ENCODE measurements at places on chromosomes 6 and 20. TPM values are rescaled to one million over a fixed set of nuclear protein-coding genes. Genes with fewer than 3 reads are reported as not detected.

GRCh38 chr20:17947474-17947815, 21.1 kb downstream of the SNX5 start:
- no peak for DNase-seq

GRCh38 chr20:37228082-37228481, 33.5 kb downstream of the GHRH start:
- no peak for DNase-seq

- no peak for DNase-seq
These were observed 2.0 kb downstream of the TSHZ2 start for GRCh38 chr20:52974179-52974594.

- DNase-seq, result no peak
These were observed 52.1 kb downstream of the PTPN1 start for GRCh38 chr20:50562262-50562701.

GRCh38 chr6:146883640-146884531, 285.1 kb downstream of the ADGB start:
- DNase-seq, result no peak

DNA sequence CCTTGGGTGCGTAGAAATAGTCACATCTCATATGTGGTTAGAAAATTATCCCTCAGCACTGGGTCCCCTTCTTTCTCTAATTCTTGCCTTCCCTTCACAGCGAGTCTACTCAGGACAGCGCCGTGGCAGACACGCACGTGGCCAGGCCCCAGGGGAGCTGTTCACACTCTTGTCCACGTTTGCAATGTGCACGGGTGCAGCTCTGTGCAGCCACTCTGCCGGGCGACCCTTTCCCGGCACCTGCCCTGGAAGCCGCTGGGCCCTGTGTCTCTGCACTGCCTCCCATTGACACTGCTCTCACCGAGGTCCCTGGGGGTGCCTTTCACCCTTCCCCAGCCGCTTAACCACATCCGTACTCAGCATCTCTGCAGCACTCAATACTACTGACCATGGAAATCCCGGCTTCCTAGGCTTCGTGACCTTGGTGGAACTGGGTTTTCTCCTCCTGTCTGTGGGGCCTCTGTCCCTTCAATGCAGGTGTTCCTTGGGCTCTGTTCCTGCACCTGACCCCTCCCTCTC, 104.9 kb downstream of the DACT2 start:
- no peak for DNase-seq

DNA sequence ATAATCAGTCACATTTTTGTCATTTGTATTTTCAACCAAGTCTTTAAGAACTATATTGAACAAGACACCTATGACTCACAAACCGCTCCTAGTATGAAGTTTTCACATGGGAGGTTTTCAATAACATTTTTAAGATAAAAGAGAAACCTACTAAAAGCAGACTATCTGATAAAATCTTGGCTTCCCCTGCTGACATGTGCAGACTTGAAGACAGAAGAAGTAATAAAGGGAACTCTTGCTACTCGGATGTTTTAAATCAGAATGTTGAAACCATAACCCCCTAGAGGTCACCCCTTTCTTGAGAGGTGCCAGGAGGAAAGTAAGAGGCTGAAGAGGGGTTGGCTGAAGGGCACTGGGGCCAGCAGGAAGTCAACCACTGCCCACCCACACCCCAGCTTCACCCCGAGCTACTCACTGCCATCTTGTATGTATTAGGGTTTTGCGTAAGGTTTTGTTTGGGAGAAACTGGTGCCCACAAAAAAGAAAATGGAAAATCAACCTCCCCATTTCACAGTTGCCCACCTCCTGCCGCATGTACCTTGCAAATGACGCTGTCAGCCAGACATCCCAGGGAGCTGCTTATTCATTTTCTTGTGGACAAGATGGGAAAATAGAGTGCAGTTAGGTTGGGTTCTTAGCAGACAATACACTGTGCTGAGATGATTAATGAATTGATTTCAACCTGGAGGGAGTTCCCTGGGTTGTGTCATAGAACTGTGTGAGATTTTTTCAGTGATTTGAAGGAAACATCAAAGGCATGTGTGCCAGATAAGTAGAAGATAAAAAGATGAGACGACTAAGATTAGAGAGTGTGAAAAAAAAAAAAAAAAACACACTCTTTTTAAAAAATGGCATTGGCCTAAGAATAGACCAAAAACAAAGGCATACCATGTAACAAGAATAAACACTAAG, 83.2 kb upstream of the TAB2 start:
- DNase-seq, result no peak

GRCh38 chr6:5095236-5095635, 10.1 kb downstream of the PPP1R3G start:
- no peak for DNase-seq

DNA sequence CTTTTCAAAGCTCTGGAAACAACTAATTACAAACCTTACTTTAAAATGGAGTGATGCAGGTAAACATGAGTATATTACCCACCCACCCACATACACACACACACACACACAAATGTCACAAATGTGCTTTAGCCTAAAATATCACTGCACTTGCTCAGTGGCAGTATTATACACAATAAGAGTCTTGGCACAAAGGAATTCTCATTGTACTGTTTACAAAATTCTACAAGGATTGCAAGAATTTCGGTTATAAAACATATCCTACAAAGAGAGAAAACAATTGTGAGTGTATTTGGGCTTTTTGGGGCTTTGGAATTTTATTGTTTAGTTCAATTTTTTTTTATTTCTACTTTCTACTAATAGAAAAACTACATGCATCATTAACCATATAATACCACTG, 113.2 kb upstream of the BEND6 start:
- no peak for DNase-seq

GRCh38 chr6:111589366-111589765, 16.3 kb downstream of the TRAF3IP2 start:
- DNase-seq, result no peak

DNA sequence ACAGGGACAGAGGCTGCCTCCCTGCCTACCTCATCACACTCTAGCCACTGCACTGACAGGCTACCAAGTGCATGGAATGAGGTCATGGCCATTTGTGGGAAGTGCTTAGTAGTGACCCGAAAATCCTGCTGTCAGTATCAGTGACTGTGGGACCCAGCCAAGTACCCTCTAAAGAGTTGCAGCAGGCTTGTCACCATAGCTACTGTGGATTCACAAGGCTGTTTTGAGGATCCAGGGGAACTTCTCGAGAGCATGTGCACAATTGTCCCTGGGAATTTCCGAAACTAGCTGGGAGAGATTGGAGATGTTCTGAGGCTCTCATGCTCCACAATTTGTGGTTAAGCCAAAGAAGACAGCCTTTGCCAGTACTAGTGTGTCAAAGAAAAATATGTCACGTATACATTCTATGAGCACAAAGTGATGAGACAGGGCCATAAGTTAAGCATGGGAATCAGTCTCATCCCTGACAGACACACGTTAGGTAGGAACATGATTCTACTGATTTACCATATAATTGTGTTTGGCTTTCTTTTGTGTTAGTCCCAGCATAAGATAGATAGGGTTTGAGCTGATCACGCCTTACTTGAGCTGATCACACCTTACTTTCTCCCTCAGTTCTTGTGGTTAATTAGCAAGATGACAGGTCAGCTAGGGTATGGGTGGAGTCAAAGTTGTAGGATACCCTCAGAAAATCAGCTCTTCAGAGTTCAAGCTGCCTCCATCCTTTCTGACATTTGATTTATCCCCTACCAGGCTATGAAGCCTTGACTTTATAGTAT, 42.6 kb upstream of the TMEM170B start:
- DNase-seq, result no peak

DNA sequence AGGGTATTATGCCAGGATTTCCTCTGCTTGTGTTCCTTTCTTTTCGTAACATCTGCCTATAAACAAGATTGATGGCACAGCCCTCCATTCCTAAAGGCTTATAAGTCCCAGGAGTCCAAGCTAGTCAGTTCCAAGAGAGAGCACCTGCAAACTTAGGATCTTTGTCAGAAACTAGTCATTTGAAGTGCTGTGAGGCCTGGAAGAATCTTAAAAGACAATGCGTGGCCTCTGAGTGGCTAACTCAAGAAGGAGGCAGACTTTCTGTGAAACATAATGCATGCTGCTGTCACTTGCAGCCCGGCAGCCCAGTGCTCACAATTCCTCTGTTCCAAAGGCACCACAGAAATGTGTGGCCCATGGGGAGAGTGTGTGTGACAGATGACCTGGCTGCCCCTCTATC, 135.0 kb upstream of the SUPT3H start:
- no peak for DNase-seq

GRCh38 chr20:31718952-31719643, 3.6 kb downstream of the BCL2L1 start:
- DNase-seq, result peak; percentile 45

DNA sequence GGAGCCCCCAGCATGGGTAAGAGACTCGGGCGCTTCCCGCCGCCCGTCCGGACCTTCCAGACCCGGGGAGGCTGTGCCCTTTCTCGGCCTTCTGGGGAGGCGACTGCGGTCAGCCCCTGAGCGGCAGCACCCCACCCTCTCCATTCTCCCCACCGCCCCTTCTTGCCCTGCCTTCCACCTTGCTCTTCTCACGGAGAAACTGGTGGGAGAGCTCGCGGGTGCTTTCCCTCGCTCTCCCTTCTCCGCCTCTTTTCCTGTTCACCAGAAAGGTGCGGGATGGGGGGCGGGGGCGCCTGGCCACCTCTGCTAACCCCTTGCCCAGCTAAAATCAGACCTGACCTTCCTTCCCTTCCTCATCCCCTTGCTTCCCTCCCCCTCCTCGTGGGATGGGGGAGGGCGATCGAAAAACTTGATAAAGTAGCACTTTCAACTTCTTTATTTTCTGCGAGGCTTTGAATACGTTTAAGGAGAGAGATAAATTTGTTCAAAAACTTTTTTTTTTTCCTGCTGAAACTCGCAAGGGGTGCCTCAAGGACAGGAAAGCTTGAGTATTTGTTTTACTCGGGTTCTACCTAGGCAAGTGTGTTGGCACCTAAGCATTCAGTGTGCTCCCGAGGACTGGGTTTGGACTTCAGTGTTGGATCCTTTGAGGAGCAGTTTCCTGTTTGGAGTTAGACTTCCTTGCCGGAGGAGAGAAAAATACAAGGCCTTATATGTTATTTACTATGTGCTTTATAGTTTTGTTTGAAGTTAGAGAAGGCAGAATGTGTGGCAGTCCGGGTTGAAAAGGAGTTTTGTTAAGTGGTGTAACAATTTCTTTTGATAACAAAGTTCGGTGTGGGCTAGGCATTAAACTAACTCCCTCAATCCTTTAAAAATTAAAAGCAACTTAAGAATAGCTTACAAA, 897 bp downstream of the CD2AP start:
- DNase-seq, result no peak

DNA sequence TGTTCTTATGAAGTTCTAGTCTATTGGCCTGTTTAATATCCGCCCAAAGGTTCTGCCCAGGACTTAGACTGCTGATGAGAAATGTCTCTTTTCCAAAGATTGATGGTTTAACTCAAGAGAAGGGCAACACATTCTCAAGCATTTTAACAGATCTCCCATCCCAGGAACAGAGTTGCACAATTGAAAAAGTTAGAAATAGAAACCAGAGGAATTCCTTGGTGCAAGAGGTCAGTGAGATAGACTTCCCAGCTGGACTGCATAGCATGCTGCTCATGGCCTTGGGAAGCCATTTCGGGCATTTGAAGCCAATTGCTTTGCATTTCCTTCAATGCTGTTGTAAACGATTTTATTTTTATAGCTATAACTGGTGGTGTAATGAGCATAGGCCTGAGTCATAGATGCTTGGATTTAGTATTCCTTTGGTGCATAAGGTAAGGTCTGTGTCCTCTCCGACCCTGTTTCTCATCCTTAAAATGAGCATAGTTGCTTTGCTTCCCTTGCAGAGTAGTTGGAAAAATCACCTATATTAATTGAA, 292.2 kb upstream of the JAG1 start:
- DNase-seq, result no peak

DNA sequence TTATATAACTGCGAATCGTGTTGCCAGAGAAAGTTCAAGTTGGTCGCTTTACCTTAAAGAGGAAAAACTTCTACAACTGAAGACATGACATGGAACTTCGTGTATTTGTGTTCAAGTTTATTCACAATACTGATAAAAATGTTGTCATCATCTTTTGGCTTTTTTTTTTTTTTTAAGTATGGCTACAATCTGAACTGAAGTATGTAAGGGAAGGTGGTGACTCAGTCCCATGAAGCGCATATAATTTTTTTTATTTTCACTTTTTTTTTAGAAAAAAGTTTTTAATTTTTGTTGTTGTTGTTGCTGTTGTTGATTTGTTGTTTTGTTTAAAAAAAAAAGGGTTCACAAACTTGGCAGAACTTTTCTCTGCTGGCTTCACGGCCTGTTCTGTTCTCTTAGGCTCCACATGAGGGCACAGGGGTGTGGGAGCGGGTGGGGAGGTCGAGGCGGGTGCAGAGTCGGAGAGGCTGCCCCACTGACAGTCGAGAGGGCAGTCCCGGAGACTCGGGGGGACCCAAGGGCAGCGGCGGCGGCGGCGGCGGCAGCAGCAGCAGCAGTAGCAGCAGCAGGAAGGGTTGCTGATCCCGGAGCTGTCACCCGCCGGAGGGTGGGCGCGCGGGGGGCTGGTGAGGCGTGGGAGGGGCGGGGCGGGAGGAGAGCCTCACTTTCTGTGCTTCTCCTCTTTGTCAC, 17.0 kb downstream of the TFAP2A start:
- DNase-seq, result no peak

DNA sequence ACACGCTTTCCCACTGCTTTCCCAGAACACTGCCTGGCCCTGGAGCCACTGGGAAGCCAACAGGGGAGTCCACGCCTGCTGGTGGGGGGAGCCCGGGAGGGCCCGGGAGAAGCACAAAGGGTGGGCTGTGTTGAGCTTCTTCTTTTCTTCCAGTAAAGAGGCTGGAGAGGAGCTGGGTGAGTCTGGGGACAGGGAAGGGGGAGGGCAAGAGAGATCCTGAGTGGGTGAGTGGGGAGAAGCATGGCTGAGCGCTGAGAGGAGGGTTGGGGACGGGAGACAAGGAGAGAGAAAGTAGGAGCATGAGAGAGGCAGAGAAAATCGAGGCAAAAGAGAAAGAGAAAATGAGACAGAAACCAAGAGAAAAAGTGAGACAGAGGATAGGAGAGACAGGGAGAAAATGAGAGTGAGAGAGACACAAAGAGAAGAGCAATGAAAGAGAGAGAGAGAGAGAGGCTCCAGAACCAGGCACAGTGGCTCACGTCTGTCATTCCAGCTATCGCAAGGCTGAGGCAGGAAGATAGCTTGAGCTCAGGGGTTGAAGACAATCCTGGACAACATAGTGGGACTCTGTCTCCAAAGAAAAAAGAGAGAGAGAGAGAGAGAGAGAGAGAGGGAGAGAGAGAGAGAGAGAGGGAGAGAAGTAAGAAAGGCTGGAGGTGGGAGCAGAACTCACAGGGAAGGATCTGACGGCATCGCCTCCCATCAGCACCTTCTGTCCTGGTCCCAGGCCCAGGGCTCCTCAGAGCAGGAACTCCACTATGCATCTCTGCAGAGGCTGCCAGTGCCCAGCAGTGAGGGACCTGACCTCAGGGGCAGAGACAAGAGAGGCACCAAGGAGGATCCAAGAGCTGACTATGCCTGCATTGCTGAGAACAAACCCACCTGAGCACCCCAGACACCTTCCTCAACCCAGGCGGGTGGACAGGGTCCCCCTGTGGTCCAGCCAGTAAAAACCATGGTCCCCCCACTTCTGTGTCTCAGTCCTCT, 2.0 kb downstream of the LST1 start:
- DNase-seq, result no peak

RHAG gene
- total RNA-seq, result 0.52 TPM

SPATS1 gene
- total RNA-seq, result not detected

TNF gene
- 6.6 TPM for total RNA-seq

AVP gene
- not detected for total RNA-seq

OR2J3 gene
- 0.06 TPM for total RNA-seq

KAT14 gene
- total RNA-seq, result 16.6 TPM

SNAP91 gene
- 2.5 TPM for total RNA-seq

HFE gene
- total RNA-seq, result 19.1 TPM

UBE2C gene
- total RNA-seq, result 2.9 TPM

SGK1 gene
- 220 TPM for total RNA-seq

OPN5 gene
- total RNA-seq, result not detected

CST1 gene
- 28.7 TPM for total RNA-seq
